H54 (cell line): ENCODE measurements at places on chromosomes 16 and 17.

- DNase-seq, result no peak
Observed at GRCh38 chr17:60819447-60820130, 141.9 kb downstream of the BCAS3 start.

DNA sequence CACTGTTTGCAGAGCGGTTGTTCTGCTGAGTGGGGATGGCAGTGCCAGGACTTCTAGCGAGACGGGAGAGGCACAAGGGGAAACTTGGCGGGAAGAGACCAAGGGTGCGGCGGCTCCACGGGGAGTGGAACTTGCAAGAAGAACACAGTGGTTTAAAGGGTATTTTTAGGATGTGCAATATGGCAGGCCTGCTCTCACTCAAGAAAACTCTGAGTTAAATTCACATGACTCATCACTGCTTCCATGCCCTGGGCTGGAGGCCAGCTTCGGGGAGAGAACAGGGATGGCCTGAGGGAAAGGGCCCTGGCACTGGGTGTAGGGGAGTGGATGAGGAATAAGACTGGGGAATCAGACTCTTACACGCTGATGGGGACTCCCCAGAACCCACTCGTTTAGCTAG, 13.3 kb upstream of the CD300LD start:
- peak; percentile 84 for DNase-seq

DNA sequence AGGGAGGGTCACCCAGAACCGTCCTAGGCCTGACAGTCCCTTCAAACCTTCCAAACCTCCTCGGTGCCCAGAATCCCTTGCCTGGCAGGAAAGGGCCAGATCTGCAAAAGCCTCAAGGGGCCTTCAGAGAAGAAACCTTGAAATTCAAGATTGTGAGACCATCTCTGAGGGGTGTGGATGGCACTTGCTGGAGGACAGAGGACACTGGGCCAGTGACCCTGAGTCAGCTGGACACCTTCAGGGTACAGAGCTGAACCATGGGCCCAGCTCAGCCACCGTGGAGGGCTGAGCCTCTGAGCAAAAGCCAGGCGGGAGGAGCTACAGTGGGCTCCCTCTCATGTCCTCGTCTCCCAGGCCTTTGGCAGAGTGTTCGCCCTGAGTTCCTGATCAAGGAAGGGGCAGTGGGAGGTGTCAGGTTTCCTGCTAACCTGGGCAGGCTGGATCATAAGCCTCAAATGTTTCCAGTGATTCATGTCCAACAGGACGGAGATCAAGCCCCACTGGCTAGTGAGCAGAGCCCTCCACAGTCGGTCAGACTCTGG, 3.0 kb downstream of the PDILT start:
- no peak for DNase-seq

DNA sequence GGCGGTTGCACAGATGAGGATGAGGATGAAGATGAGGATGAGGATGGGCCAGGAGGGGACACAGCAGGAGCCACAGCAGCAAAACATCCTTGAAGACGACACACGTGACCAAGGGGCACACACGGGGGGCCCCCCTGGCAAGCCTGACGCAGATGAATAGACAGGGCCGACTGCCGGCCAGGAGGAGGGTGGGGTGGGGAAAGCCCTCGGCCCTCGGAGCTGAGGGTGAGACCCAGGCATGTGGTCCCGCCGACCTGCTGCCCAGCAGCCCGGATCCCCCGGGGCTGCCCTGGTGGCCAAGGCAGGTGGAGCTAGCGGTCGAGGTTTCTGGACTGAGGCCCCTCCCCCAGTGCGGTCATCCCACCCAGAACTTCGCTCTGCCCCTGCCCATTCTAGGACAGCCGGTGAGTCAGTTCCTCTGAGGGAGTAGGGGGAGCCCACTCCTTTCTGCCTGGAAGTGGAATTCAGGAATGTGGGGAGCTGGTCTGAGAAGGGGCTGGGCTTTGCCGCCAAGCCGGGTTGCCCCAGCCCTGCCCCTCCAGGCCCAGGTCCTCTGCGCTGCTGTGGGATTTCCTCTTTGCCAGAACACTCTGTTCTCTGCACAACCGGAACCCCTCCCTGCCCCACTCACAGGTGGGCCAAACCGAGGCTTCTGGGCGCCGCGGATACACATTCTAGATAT, 9.9 kb downstream of the CYGB start:
- no peak for DNase-seq
